A549 treated with Mapracorat at 1 μM for 4 hours (cell line): ENCODE measurements at places on chromosomes 11 and 22. TPM values are rescaled to one million over a fixed set of nuclear protein-coding genes. Genes with fewer than 3 reads are reported as not detected.

The OR6M1 gene
- total RNA-seq: not detected in 5 replicates

The FXYD2 gene
- 16.9 to 21.9 TPM (median 17.2 TPM) in 5 replicates for total RNA-seq

The RTN4R gene
- 7.0 to 14.6 TPM (median 12.4 TPM) in 5 replicates for total RNA-seq

The OR8D1 gene
- total RNA-seq: not detected in 5 replicates

The MS4A14 gene
- total RNA-seq: not detected in 5 replicates

The UCP3 gene
- total RNA-seq: 1.2 to 1.7 TPM (median 1.3 TPM) in 5 replicates

The MEI1 gene
- not detected in 5 replicates for total RNA-seq

The NRGN gene
- 6.4 to 10.9 TPM (median 9.7 TPM) in 5 replicates for total RNA-seq

The CABP4 gene
- total RNA-seq: not detected in 5 replicates

The KRTAP5-7 gene
- total RNA-seq: not detected in 5 replicates

The NLRP14 gene
- total RNA-seq: not detected in 5 replicates

The TP53I11 gene
- total RNA-seq: 33.8 to 47.8 TPM (median 43.4 TPM) in 5 replicates

The ANO5 gene
- total RNA-seq: 1.3 to 1.9 TPM (median 1.5 TPM) in 5 replicates

The NDUFS8 gene
- total RNA-seq: 270 to 372 TPM (median 353 TPM) in 5 replicates

The CDC42EP2 gene
- total RNA-seq: 14.6 to 19.3 TPM (median 17.1 TPM) in 5 replicates

The TECTA gene
- total RNA-seq: 0.02 to 0.06 TPM (median 0.05 TPM) in 5 replicates

The YWHAH gene
- total RNA-seq: 134 to 147 TPM (median 143 TPM) in 5 replicates

The CCDC88B gene
- total RNA-seq: 8.6 to 11.4 TPM (median 10.3 TPM) in 5 replicates

The UPK3A gene
- not detected in 5 replicates for total RNA-seq

The MUC5AC gene
- 1.1 to 2.7 TPM (median 1.8 TPM) in 5 replicates for total RNA-seq

The GTSE1 gene
- total RNA-seq: 27.9 to 35.6 TPM (median 31.7 TPM) in 5 replicates

The BATF2 gene
- 0.71 to 1.1 TPM (median 0.85 TPM) in 5 replicates for total RNA-seq

The C11orf65 gene
- total RNA-seq: 0.50 to 0.87 TPM (median 0.57 TPM) in 3 of 5 replicates, not detected in the others

The PHF21B gene
- total RNA-seq: 0.61 to 1.1 TPM (median 0.98 TPM) in 5 replicates

The LRP4 gene
- 6.4 to 8.0 TPM (median 7.3 TPM) in 5 replicates for total RNA-seq

The OR8G1 gene
- not detected in 5 replicates for total RNA-seq

The P4HA3 gene
- total RNA-seq: 35.5 to 58.6 TPM (median 49.8 TPM) in 5 replicates

The CTSF gene
- total RNA-seq: 30.3 to 40.9 TPM (median 33.5 TPM) in 5 replicates

The ALKBH3 gene
- total RNA-seq: 24.8 to 31.1 TPM (median 26.2 TPM) in 5 replicates

The OR52A1 gene
- not detected in 5 replicates for total RNA-seq

The PRR33 gene
- total RNA-seq: not detected in 5 replicates

The MYO7A gene
- total RNA-seq: 1.2 to 1.6 TPM (median 1.3 TPM) in 5 replicates

The DEUP1 gene
- total RNA-seq: not detected in 5 replicates

The GAB4 gene
- not detected in 5 replicates for total RNA-seq

The ANO9 gene
- 0.64 to 1.3 TPM (median 0.88 TPM) in 5 replicates for total RNA-seq

The LSP1 gene
- total RNA-seq: 1.2 to 1.6 TPM (median 1.4 TPM) in 5 replicates

The SYT8 gene
- total RNA-seq: 0.12 to 0.49 TPM (median 0.26 TPM) in 5 replicates

The E2F8 gene
- total RNA-seq: 5.5 to 7.4 TPM (median 6.3 TPM) in 5 replicates

The TRAPPC4 gene
- total RNA-seq: 56.5 to 66.9 TPM (median 60.0 TPM) in 5 replicates

The CCDC116 gene
- 0.06 to 0.13 TPM (median 0.06 TPM) in 3 of 5 replicates, not detected in the others for total RNA-seq

The ROBO3 gene
- total RNA-seq: 2.2 to 2.8 TPM (median 2.6 TPM) in 5 replicates

The OR52N4 gene
- total RNA-seq: not detected in 5 replicates
